ENCODE measurements at places on chromosomes 4 and X.

- DNase-seq = no peak
Observed at GRCh38 chrX:30488092-30488491, 89.5 kb downstream of the TASL start.

DNA sequence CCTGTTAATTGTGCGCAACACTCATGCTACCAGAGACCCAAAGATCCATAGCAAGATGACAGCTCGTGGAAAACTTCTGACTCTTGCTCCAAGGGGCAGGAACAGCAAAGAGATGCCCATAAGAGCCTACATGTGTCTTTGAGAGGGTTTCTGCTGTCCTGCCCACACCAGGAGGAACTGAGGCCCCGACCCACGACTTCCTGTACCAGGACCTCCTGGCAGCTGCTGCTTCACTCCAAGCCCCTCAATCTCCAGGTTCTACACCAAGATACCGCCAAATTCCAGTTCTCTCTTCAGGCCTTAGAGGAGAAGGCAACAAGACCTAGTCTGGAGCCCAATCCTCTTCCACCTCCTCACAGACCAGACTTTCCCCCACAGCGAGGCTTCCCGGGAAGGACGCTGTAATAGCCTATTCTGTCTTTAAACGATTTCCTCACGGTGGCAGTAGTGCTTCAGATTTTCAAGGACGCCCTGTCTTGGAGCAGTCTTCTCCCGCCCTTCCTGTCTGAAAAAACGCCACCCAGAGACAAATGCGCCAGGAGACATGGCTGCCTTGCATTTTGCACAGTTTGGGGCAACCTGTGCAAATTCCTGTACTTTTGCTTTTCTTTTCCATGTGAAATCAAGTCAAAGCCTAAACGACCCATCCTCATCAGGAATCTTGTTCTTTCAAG, 230.2 kb upstream of the STK26 start:
- peak; percentile 62 for DNase-seq

DNA sequence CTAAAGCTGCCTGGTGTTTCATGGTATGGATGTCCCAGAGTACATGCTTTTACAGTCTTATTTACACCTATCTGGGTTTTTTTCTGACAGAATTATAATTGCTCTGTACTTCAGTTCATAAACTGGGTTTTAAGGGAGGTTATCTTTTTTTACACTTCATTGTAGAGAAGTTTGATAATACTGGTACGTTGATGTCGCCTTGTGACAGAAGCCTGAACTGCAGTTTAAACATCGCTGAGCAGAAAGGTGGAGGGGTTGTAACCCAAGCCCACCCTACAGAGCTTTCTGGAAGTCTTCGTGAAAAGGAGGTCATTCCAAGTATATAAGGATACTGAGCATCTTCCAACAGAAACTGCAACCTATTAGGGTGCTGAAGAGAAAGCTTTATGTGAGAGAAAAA, 46.4 kb downstream of the BEX1 start:
- no peak for DNase-seq

DNA sequence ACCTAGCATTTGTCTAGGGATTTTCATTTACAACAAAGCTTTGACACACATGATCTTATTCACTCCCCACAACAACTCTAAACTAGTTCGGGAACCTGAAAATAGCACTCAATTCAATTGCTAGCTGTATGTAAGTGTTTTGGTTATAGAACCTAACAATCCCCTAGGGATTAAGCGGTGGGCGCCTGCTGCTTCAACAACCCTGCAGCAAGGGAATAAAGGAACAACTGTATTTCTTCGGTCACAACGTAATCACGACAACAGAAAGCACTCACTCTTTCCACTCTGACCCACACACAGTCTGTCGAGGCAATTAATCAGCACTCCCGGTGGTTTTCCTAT, 674 bp upstream of the DIAPH2 start:
- DNase-seq = no peak

GRCh38 chr4:60544981-60545380, 655.1 kb upstream of the ADGRL3 start:
- no peak for DNase-seq

DNA sequence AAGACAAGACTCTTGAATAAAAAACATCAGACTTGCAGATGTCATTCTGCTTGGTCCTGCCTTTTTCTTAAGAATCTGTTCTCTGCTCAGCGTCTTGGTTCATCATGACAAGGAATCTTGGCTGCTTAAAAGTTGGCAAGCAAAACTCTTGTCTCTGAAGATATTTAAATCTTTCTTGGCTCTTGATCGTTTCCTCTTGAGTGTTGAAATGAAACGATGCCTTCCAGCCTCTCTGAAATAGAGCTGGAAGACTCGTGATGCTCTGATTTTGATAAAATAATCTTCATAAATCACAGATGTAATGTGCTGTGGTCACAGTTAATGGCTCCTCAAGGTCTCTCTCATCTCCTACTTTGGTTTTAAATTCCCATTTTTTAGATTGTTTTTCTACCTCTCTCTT, 39.9 kb upstream of the TMEM192 start:
- DNase-seq = no peak

DNA sequence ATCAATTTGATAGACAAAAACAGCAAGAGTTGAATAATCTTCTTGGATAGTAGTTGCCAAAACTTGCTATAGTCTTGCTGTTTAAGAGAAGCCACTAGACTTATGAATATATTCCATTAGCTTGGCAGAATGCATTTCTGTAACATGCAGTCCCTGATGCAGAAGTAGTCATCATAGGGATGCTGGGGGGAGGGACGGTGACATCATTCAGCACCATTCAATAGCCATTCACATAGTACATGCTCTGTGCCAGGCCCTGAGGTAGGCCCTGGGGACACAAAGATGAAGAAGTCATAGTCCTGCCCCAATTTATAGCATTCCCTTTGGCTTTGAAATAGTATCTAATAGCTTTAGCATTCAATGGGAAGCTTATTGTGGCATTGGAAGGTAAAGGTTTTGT, 185.5 kb upstream of the AFF2 start:
- no peak for DNase-seq

- no peak for DNase-seq
Observed at GRCh38 chrX:19589105-19589504, 73.8 kb upstream of the MAP3K15 start.

DNA sequence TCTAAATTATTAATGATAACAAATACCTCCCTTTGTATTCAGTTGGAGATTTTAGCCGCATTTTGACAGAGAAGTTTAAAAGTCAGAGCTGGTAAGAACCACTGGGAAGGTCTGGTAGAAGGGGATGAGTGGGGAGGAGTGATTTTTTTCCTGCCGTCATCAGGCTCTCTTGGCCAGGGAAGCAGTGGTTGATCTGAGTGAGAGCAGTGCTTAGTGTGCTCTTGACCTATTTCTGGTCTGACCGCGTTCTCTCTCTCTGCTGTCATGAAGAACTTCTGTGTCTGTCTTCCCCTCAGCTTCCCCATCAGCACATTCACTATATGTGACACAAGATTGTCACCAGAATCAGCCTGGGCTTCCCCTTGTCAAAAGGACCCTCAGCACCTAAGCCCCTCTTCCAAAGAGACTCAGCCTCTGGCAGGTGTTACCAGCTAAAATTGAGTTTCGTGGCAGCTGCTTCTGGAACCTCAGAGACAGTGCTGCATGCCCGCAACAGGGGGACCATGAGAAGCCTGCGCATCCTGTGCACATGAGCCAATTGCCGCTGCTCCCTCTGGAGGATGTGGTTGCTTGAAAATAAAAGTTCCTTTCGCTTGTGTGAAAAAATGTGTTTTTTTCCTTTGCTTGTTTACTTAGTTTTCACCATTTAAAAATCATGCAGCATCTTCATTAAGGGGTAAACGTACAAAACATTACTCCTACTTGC, 268.9 kb downstream of the C4orf33 start:
- DNase-seq = no peak

- no peak for DNase-seq
Observed at GRCh38 chr4:3338321-3338838, 45.6 kb downstream of the RGS12 start.

DNA sequence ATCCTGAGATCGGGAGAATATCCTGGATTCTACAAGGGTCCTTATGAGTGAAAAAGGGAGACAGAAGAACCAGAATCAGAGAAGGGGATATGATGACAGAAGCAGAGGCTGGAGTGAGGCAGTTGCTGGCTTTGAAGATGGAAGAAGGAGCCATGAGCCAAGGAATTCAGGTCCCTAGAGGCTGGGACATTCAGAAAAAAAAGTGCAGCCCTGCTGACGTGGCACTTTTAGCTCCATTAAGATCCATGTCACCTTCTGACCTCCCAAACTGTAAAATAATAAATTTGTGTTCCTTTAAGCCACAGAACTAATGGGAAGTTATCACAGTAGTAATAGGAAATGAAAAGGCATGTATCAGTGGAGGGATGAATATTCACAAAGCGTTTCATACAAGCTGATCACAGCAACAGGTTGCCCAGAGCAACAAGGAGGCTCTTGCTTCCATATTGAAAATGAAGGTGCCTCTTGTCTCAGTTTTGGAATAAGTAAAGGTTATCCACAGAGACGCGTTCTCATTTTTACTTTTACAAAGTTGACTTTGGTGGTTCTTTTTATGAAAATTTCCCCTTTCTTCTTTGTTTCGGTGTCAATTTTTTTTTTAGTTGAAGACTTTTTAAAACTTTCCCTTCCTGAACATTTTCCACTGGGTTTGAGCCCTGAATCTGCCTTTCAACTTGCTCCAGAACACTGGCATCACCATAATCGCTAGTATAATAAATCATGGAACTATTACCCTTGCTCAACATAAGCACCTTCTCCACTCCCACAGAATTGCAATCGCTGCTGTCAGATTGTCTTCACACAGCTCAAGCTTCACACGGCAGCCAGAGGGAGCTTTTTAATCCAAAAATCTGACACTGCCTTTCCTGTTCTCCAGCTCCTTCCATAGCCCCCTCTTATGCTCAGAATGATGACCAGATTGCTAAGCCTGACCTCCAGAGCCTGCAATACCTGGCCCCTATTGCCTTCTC, 127.6 kb upstream of the RBPJ start:
- no peak for DNase-seq

GRCh38 chrX:123809854-123810375, 49.9 kb upstream of the XIAP start:
- DNase-seq = no peak

DNA sequence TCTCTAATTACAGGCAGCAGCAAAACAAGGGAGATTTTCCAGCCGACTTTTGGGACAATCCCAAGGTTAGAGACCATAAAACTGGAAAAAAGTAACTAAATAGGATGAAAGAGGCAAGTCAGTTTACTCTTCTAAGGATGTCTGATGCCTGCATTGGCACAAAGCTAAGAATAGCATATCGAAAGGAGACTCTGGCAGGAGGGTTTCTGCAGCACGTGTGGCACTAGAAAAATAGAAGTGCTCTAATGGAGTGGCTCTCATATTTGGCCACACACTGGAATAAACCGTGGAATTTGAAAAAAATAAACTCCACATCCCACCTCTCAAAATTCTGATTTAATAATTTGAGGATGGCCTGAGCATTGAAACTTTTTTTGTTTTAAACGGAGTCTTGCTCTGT, 77.2 kb upstream of the ARSJ start:
- DNase-seq = no peak

DNA sequence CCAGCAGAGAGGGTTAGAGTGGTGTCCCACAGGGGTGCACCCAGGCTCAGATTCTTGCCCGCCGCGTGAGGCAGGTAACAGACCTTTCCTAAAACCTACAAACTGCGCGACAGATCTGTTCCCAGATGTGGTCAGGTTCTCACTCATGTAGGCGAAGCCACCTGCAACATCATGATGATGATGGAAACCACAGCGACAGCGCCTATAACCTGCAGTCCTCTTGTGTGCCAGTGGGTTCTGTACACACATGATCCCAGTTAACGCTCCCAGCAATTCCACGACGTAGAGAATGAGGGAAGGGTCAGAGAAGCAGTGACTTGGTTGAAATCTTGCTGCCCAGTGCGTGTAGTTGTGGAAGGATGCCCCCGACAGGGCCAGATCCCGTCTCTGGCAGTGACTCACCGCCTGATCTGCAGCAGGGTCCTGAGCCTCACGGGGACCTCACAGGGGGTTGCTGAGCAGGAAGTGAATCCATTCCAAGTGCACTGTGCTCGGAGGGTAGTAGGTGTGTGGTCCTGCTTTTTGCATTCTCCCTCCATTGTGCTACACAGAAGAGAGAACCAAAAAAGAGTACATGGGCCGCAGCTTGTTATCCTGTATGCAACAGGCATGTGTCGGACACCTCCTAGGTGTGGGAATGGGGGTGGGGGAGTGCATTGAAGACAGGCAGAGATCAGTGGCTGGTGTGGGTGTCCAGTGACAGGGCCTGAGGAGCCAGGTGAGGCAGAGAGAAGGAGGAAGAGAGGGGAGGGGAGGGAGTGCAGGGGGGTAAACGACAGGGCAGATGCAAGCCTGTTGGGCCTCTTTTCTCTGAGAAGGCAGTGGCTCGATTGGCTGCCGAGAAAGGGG, 66.6 kb downstream of the MTMR1 start:
- no peak for DNase-seq

GRCh38 chr4:186351668-186352194, 85.7 kb downstream of the F11 start:
- no peak for DNase-seq

DNA sequence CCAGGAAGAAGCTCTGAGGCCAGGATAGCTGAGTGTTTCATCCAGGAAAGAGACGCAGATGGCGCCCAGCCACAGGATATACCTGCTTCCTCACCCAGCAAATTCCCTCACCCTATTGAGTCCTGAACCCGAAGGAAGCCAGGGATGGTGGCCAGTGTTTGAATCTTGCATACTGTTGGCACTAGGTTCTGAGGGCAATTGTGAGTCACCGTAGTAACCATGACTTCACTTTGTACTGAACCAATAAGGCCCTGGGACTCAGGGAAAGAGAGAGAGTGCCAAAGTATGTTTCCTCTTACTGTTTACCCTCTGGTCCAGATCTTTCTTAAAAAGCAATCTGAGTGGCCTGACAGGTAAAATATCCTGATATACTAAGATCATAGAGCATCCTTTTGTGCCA, 25.6 kb upstream of the SMIM10L2A start:
- DNase-seq = no peak

GRCh38 chr4:76930685-76931084, 18.9 kb upstream of the SEPTIN11 start:
- DNase-seq = no peak

GRCh38 chr4:985123-985830, 1.6 kb upstream of the IDUA start:
- peak; percentile 66 for DNase-seq

DNA sequence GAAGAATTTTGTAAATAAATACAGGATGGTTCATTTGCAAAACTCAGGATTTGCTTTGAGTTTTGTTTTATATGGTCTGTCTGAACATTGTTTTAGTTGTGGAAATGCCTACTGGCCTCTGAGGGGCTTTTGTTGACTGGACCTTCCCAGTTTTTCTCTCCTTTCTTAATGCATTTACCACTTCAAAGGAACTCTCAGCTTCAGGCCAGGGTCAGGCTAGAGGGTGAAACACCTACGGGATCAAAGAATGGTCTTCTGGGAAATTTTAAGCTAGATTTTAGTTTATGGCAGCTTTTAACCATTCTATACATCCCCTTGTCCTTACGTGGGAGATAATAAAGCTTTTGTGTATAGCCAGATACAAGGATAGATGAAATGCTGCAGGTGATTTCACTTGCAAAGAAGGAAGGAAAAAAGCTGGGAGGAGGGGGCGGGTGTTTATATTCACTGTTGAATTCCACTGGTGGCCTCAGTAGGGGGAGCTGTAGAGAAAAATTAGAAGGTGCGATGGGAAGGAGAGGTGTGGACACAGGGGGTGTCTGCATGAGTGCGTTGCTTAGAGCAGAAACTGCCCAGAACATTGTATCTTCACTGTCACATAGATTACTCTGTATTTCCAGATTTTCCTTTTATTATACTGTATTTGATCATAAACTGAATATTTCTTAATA, 151.8 kb downstream of the TSPAN5 start:
- DNase-seq = no peak
